ENCODE measurements at places on chromosomes 1 and 21.

DNA sequence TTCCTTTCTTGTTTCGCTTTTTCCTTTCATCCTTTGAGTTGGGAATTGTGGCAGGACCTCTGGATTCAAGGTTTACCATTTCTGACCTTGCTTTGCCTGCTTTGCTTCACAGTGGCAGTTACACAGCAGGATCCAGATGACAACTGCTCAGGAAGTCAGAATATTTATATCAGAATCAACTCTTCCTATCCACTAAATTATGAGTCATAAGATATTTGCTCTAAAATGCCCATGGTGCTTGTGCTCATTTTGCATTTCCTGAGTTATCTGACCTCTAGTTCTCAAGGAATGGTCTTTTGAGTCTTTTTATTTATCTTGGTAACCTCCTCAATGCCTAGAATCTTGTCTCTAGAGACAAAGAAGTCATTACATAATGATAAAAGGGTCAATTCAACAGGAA lies 290.8 kb downstream of the LRRC7 start:
- DNase-seq = no peak

- no peak for DNase-seq
Observed at GRCh38 chr1:165933446-165934170, 106.2 kb downstream of the UCK2 start.

DNA sequence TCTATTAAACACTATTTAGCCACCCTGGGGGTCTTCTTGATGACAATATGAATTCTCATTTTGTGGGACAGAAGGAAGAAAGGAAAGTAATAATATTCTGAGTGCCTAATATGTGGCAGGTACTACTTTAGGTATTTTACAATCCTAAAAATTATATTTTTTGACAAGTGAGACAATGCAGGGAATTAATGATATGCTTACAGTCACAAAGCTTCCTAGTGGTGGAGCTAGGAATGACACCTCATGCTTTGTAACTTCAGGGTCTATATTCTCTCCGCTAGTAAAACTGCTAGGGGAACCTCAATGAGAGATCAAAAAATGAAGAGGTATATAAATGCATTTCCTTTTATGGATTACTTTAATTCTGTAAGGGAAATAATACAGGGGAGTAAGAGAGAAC lies 44.3 kb downstream of the TPR start:
- DNase-seq = no peak

DNA sequence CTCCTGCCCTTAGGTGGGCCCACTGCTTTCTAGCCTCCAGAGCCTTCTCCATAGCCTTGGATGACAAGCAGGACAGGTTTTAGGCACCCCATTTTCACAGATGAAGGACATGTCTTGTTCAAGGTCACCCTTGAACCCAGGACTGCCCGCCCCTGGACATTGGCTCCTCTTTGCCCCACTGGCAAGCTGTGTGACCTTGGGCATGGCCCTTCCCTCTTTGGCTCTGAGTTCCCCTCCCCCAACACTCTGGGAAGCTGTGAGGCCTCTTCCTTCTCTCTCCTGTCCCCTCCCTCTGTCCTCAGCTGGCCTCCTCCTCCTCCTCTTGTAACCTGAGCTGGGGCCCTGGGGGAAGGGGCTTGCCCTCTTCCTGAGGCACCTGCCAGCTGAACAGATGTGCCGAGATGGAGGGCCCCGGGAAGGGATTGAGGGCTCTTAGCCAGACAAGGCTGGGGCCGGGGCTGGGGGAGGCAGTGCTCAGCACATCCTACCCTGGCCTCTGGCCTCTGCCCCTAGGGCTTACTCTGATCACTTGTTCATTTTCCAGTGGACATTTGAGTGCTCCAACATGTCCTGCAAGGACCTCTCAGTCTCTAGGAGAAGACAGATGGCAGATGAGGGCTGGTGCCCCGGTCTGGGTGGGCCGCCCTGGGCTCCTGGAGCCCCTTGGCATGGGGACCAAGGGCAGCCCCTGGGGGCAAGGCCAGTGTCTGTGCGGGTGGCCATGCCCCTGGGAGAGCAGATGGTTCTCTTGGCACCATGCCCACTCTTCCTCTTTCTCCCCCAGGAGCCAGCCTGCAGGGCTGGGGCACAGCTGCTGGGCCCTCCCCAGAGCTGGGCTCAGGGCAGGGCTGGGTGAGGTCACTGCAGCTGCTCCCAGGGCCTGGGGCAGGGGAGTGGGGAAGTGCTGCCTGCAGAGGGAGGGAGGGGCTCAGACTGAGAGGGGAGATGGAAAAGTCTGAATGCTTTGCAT lies 10.7 kb downstream of the FOXO6 start:
- DNase-seq = no peak

DNA sequence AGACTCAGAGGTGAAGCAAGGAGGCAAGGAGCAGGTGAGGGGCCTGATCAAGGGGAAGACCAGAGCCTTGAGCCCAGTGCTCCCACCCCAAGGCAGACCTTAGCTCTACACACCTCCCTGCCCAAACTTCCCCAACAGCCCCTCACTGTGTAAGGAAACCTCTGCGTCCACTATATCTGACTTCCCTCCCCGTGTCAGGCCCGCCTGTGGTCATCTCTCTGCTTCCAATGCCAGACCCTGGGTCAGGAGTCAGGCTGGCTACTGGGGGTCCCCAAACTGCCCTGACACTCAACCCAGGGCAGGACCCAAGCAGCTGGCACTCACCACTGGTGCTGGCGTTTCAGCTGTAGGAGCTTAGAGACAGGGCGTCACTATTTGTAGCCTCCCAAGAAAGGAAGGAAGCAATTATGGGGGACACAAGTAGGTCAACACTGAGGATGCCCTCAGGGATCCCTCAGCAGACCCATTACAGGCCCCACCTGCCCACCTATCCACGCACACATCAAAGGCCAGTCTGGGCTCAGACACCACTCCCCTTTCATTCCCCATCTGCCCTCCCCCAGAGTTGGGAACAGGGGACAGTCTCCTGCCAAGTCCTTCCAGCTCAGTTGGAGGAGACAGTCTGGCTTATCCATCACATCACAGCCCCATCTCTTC lies 811 bp upstream of the S100A3 start:
- DNase-seq = no peak

DNA sequence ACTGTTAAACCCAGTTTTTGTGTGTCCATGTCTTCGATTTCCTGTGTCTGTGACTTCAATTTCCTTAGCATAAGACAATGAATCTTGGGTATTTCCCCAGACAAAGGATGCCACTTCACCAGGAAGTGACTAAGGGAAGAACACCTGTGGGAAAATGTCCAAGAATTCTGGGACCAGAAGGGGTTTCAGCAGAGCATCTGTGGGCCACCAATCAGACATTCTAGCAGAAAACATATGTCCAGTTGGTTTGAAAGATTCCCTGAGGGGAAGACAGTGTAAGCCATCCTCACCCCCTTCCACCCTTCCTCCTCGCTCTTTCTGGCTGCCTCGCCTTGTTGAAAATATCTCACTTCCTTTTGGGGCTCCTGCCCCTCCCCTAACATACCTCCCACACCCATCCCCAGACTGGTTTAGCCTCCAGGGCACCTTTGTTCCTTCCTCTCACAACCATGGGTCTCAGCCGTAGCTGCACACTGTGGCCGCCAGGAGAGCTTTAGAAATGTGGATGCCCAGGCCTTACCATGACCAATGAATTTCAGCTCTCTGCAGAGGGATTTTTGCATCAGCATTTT lies 25.5 kb upstream of the IFNAR1 start:
- DNase-seq = no peak

GRCh38 chr1:245054507-245055270 lies 100.1 kb upstream of the KIF26B start:
- no peak for DNase-seq

GRCh38 chr1:162417650-162418049 lies 5.7 kb upstream of the SH2D1B start:
- no peak for DNase-seq

DNA sequence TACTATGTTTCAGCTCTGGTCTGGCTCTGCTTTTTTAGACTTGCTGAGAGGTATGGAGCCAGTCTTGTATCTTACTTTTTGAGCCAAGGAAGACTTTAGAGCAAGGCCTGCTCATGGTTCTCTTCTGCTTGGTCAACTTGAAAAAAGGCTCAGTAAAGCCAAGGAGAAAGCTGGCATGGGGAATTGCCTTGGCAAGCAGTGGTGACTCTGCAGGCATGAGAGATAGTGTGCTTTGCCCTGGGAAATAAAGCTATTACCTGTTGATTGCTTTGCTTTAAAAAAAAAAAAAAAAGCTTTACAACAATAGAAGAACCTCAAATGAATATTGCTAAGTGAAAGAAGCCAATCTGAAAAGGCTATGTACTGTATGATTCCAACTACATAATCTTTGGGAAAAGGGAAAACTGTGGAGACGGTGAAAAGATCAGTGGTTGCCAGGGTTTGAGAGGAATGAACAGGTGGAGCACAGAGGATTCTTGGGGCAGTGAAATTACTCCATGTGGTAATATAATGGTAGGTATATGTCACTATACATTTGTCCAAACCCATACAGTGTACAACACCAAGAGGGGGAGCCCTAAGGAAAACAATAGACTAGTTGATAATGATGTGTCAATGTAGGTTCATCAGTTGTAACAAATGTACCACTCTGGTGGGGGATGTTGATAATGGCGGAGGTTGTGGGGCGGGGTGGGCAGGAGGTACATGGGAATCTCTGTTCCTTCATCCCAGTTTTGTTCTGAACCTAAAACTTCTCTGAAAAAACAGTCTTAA lies 87.6 kb downstream of the HMCN1 start:
- no peak for DNase-seq

DNA sequence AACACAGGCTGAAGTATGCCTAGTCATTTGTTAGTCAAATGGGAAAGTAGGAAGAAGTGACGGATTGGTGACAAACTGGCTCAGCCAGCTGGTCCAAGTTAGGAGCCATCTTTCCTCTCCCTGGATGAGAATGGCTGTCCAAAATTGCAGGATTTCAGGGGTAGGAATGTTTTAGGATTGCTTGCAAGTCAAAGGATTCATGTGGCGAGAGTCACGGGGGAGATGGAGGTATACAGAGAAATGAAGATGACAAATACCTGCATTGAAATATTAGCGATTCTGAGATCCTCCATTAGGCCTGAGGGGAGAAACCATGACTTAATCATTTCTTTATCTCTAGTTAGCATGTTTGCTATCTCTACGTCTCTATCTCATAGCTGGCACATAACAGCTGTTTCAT lies 41.8 kb upstream of the PIGC start:
- no peak for DNase-seq

GRCh38 chr1:19940486-19941205 lies 17.2 kb upstream of the PLA2G2E start:
- no peak for DNase-seq

- no peak for DNase-seq
Observed at GRCh38 chr21:33301632-33302002, 23.2 kb upstream of the IFNAR1 start.

GRCh38 chr1:5514527-5515183 lies 477.6 kb downstream of the NPHP4 start:
- DNase-seq = peak; percentile 69

GRCh38 chr1:230144758-230145504 lies 77.9 kb downstream of the GALNT2 start:
- DNase-seq = no peak

GRCh38 chr1:73491621-73492020 lies 706.4 kb downstream of the LRRIQ3 start:
- DNase-seq = no peak

DNA sequence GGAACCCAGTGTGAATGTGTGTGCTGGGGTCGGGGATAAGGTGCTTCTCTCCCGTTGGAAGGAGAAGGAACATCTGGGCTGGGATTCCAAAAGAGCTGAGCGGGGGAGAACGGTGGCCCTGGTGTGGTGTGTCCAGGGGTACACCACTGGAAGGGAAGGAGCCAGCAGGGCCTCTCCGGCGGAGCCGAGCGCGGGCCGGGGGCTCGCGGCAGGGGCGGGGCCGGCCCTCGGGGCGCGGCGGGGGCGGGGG lies 231 bp upstream of the RPS6KA1 start:
- no peak for DNase-seq

DNA sequence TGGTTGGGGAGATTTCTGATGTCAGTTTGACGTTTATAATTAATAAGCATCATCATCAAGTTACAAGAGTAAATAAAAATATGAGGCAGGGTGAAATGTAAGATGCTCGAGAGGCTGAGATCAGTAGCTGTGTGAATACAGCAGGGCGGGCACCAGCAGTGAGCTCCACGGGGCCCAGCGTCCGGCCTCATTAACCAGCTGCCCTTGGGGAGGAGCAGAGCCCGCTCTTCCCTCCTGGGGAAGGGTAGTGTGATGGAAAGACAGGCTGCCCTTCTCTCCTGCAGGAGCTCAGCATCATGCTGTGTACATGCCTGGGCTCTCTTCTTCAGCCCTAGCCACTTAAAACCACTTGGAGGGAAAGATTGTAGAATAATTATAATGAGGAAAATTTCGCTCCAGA lies 23.4 kb downstream of the PDE9A start:
- DNase-seq = no peak

- peak; percentile 38 for DNase-seq
Observed at GRCh38 chr1:192809307-192810252, 741 bp downstream of the RGS2 start.

- DNase-seq = no peak
Observed at GRCh38 chr1:110440877-110441276, 10.1 kb upstream of the PROK1 start.

DNA sequence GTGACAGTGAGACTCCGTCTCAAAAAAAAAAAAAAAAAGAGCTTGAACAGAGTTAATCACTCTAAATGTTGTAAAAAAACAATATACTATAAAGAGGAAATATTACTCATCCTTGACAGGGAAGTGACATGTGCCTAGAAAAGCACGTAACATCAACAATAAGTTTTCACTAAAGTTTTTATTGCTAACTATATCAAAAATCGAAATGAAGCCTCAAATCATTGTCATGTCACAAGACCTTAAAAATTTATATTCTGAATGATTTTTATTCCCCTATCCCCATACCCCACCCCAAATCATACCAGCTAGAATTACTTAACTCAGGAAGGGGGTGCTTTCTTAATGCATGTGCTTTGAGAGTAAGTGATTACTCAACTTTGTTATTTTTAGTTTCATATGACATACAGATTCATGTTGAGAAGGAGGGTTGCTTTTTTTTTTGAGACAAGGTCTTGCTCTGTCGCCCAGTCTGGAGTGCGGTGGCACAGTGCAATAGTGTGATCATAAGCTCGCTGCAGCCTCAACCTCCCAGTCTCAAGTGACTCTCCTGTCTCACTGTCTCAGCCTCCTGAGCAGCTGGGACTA lies 53.6 kb upstream of the MUTYH start:
- DNase-seq = no peak
